ENCODE measurements at places on chromosomes 2 and 18.

DNA sequence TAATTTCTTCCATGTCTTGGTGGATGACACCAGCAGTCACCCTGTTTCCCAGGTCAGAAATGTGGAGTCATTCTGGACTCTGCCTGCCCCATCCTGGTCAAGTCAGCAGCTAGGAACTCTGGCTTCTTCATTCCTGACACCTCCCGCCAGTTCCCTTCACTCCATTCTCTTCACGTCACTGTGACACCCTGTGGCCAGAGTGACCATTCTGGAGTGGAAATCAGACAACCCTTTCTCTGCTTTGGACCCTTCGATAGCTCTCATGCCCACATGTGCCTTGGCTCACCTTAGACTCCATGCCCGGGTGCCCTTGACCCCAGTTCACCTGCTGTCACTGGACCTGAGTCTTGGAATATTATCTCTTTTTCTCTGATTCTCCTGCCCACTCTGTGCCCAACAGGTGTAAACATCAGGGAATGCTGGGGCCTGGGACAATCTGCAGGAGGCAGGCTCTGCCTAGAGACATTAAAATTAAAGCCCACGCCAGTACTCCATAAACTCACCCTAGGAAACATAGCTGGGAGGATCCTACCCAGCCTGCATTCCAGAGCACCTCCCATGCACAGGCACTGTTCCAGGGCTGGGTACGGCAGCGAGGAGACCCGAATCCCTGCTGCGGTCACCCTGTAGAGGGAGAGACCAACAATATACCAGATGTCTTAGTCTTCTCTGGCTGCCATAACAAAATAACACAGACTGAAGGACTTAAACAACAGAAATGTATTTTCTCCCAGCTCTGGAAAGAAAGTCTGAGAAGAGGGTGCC is 41.1 kb upstream of the FAHD2A start:
- no peak overlapping the region for H3K27ac ChIP-seq
- no peak overlapping the region for H3K4me3 ChIP-seq
- H3K36me3 ChIP-seq = no peaks in the 10 kb centered on the region
- peaks cover 80% of the 10 kb centered on the region for H3K27me3 ChIP-seq

DNA sequence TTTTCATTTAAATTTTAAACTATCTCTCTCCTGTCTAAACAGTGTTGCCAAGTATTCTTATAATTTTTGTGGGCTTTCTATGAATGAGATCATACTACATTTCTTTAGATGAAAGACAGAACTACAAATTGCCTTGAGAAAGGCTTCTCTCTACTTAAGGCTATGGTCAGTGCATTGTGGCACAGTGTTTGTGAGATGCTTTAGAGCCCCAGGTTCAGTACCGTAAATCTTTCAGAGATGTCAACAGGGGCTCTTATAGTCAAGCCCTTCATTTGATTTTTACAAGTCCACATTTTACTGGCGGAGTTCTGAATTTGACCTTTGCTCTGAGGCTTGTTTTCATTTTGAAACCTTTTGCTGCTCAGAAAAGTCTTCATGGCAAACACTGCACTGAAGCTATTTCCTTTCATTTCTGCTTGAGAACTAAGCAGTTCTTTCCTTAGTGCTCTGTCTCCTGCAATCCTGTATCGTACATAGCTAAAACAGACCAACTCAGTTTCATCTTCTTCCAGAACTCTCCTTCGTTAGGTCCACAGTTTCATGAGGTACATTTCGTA is 175.2 kb downstream of the NYAP2 start:
- no peaks in the 10 kb centered on the region for H3K36me3 ChIP-seq
- H3K27me3 ChIP-seq = peaks cover 17% of the 10 kb centered on the region
- no peak for DNase-seq
- H3K27ac ChIP-seq = no peak overlapping the region
- no peaks in the 10 kb centered on the region for H3K4me1 ChIP-seq
- H3K4me3 ChIP-seq = no peak overlapping the region

DNA sequence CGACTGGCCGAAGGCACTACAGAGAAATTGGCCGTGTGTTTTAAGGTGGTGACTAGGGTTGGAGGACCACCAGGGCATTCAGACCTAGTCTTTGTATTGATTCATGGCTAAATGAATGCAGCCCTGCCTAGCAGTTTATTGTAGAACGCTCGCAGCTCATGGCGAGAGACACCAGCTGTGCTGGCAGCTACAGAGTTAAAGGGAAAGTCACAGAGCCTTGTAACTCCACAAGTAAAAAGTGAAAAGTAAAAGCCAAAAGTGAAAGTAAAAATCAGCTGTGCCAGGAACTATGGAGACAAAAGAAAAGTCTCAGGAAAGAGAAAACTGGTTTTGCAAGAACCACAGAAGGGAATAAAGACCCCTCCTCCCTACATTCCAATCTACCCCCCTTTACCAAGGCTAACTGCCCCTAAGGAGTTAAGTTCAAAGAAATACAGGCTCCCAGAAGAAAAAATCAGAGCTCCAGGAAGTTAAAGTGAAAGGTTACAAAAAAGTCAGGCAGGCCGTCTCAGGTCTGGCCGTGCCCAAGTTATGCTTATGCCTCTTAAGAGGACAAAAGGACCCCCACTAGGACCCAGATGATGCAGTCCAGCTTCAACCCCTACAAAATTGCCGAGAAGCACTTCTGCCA is 46.4 kb upstream of the SELENOI start:
- H3K4me1 ChIP-seq = peaks cover 16% of the 10 kb centered on the region
- H3K4me3 ChIP-seq = no peak overlapping the region
- no peaks in the 10 kb centered on the region for H3K36me3 ChIP-seq
- no peaks in the 10 kb centered on the region for H3K27me3 ChIP-seq
- no peak overlapping the region for H3K27ac ChIP-seq

DNA sequence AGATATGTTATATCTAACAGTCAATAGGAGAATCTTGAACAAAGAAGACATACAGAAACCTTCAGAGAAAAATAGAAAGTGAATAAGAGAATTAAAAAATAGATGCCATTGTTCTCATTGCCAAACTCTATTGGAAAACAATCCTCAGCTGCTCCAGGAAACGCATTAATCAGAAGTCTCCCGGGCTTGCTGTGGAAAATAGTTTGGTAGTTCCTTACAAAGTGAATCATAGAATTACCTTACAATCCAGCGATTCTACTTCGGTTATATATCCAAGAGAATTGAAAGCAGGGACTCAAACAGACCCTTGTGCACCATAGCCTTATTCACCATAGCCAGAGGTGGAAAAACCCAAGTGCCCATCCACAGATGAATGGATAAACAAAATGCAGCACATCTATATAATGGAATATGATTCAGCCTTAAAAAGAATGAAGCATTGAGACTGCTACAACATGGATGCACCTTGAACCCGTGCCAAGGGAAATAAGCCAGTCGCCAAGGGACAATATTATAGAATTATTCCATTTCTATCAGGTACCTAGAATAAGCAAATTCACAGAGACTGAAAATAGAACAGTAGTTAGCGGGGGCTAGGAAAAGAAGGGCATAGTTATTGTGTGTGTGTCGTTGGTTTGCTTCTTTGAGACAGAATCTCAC is 21.9 kb upstream of the CHRNA1 start:
- no peaks in the 10 kb centered on the region for H3K27me3 ChIP-seq
- no peak overlapping the region for H3K4me3 ChIP-seq
- peaks cover 5% of the 10 kb centered on the region for H3K36me3 ChIP-seq
- DNase-seq = no peak
- no peaks in the 10 kb centered on the region for H3K4me1 ChIP-seq

Data from Calu3 (cell line).